ENCODE measurements at places on chromosomes 16 and 17. TPM values are rescaled to one million over a fixed set of nuclear protein-coding genes. Genes with fewer than 3 reads are reported as not detected.

- DNase-seq, result peak; percentile 48
These were observed 4.4 kb downstream of the PITPNM3 start for GRCh38 chr17:6551869-6552531.

- DNase-seq, result no peak
These were observed 1.2 kb upstream of the ZKSCAN2 start for GRCh38 chr16:25258861-25259179.

The CLEC3A gene
- not detected for polyA plus RNA-seq

The LLGL2 gene
- 181 TPM for polyA plus RNA-seq

Measured in kidney (tissue), 22 donors.